ENCODE measurements at places on chromosomes 5 and 9.

DNA sequence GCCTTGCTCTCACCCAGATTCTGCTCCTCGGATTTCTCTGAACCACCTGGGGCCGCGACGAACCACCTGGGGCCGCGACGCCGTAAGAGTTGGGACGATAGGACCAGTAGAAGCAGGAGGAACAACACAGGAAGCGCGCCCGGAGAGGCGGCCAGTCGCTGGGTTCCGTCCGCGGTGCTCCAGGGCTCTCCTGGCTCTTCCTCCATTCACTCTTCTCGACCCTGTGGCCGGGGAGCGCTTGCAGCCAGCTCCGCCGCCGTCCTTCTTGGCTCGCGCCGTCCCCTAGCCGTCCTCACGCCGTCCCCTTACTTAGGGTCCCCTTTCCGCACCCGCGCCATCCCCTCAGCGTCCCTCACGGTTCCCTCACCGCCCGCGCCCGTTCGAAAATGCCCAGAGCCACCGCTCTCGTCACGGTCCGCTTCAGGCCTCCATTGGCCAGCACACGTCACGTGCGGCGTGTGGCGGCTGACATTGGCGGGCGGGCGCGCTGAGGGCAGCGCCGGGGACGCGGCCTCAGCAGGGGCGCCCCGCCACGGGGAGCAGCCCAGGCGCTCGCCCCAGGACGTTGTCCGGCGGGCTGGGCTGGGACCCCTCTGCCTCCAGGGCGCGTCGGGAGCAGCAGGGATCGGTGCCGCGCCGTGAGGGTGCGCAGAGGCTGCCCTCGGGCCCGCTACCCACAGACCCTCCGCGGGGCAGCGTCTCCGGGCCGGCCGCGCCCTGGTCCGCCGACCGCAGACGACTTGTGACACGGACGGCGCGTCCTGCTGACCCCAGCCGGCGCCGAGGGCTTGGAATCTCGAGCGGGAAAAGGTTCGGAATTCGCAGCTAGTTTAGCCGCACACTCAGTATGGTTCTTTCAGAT, 53.7 kb upstream of the PTPDC1 start:
- DNase-seq, result peak; percentile 72
- H3K27me3 ChIP-seq, result peaks cover 5% of the 10 kb centered on the region
- H3K27ac ChIP-seq, result no peak overlapping the region
- no peaks in the 10 kb centered on the region for H3K36me3 ChIP-seq
- peak overlapping the region; percentile 91 for H3K4me3 ChIP-seq

GRCh38 chr5:28390341-28390740, 1352.0 kb upstream of the CDH9 start:
- no peaks in the 10 kb centered on the region for H3K4me1 ChIP-seq
- no peaks in the 10 kb centered on the region for H3K36me3 ChIP-seq
- no peak for DNase-seq

DNA sequence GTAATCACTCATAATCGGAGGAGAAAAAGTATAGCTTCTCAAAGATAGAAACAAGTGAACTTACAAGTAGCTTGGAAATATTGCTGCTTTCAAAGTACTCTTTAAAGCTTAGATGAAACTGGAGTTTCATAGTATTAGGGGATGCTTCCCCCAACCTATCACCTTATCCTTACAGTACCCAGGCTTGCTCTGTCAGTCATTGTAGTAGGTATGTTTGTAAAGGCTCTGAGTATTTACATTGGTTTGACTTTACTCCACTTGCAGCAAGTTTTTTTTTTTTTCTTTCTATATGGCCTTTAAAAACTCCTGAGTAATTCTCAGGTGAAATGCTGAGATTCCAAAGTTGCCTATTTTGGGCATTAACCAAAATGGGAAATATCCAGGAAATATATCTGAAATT, 84.8 kb downstream of the CD180 start:
- no peak overlapping the region for H3K27ac ChIP-seq
- no peak overlapping the region for H3K4me3 ChIP-seq
- no peaks in the 10 kb centered on the region for H3K36me3 ChIP-seq
- DNase-seq, result no peak
- no peaks in the 10 kb centered on the region for H3K27me3 ChIP-seq
- H3K4me1 ChIP-seq, result peaks cover 2% of the 10 kb centered on the region

DNA sequence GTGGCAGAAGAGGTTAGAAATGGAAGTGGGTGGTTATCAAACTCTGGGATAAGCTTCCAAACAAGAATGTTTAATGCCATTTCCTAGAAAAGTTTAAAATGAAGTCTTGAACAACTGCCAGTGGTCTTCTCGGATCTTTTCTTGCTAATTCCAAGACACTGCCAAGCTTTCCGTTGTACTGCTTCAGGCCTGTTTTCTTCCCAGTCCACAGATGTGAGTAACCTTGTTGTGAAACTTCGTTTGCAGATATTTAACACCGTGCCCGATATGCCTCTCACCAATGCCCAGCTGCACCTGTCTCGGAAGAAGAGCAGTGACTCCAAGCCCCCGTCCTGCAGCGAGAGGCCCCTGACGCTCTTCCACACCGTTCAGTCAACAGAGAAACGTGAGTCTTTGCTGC, 269.8 kb downstream of the NR3C1 start:
- H3K4me1 ChIP-seq, result peaks cover 7% of the 10 kb centered on the region
- peak; percentile 9 for DNase-seq
- H3K36me3 ChIP-seq, result no peaks in the 10 kb centered on the region
- no peak overlapping the region for H3K4me3 ChIP-seq

GRCh38 chr5:146722361-146722779, 156.2 kb downstream of the PPP2R2B start:
- no peak for DNase-seq
- no peak overlapping the region for H3K27ac ChIP-seq
- H3K27me3 ChIP-seq, result no peaks in the 10 kb centered on the region

DNA sequence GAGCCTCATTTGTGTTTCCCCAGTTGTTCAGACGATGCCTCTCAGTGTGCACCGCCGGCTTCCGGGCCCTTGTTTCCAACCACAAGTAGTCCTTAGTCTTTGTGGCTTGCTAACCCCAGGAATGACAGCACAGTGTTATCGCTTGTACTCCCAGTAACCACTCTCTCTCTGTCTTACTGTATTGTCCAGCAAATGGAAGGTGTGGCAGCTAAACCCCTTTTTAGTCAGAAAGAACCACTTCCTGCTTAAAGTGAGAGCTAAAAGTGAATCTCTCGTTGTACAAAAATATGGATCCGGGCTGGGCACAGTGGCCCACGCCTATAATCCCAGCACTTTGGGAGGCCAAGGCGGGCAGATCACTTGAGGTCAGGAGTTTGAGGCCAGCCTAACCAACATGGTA, 61.3 kb downstream of the ENC1 start:
- no peak for DNase-seq
- no peaks in the 10 kb centered on the region for H3K36me3 ChIP-seq
- H3K4me1 ChIP-seq, result peaks cover 5% of the 10 kb centered on the region
- H3K4me3 ChIP-seq, result no peak overlapping the region
- no peaks in the 10 kb centered on the region for H3K27me3 ChIP-seq

DNA sequence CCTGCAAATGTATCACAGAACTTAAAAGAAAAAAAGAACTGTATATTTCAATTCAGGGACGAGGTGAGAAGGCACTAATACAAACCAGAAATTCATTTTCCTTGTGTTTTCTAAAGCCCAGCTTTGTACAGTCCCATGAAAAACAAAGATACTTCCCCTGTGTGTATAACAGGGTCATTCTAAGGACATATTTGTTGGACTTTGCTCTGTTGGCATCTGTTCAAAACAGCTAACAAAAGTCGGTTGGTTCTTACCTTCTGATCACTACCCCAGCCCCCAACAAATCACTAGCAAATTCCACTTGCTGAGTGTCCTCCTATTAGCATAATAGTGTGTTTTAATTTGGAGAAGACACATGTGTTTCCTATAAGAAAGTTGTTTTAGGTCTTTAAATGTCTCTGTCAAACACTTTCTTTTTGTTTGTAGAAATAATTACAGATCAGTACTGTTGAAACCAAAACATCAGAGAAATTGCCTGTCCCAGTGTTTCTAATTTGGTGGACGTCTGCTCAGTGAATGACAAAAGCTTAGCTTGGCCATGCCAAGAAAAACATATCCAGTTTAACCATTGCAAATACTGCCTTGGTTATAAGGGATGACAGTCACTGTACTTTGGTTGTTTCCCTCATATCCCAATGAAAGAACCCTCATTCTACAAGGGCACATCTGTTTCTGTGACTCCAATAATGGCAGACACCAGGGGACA, 480.5 kb downstream of the EBF1 start:
- no peak overlapping the region for H3K4me3 ChIP-seq
- DNase-seq, result no peak
- no peak overlapping the region for H3K27ac ChIP-seq

- no peak overlapping the region for H3K27ac ChIP-seq
- H3K27me3 ChIP-seq, result no peaks in the 10 kb centered on the region
- H3K4me3 ChIP-seq, result no peak overlapping the region
- H3K36me3 ChIP-seq, result no peaks in the 10 kb centered on the region
- no peak for DNase-seq
Measured at GRCh38 chr5:16593628-16594027, 23.2 kb downstream of the RETREG1 start.

DNA sequence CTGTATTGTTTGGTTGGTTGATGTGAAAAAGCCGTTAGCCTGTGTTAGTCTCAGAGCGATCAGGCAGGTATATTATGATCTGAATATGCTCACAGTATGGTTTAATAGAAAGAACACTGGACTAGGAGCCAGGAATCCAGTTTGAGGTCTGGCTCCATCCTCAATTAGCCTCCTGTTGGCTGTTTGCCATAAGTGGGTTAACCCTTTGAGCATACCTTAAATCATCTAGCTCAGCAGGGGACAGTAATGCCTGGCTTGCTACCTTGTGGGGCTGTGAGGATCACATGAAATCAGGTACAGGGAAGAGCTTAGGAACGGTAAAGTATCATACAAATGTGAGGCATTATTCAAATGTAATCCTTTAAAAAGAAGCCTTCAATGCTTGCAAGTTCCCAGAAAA, 104.7 kb downstream of the CMYA5 start:
- no peak overlapping the region for H3K4me3 ChIP-seq
- no peaks in the 10 kb centered on the region for H3K4me1 ChIP-seq
- no peaks in the 10 kb centered on the region for H3K36me3 ChIP-seq
- no peaks in the 10 kb centered on the region for H3K27me3 ChIP-seq

GRCh38 chr5:10726179-10726912, 34.7 kb downstream of the DAP start:
- H3K4me1 ChIP-seq, result peaks cover 7% of the 10 kb centered on the region
- H3K27me3 ChIP-seq, result no peaks in the 10 kb centered on the region
- H3K4me3 ChIP-seq, result no peak overlapping the region
- DNase-seq, result no peak

DNA sequence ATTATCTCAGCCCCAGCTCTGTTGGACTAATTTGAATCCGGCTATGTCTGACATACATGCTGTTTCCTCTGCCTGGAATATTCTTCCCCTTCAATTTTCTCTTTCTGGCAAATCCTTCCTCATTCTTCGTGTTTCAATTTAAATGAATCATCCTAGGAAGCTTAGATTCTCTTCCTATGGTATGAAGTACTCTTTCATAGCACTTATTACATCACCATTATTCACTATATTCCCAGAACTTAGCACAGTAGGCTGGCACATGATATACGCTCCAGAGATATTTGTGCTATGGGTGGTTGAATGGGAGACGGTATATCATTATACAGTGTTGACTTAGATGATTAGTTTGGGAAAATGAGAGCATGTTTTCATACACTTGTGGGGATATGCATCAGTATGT, 91.0 kb upstream of the JAK2 start:
- no peak for DNase-seq
- H3K36me3 ChIP-seq, result no peaks in the 10 kb centered on the region
- H3K27me3 ChIP-seq, result no peaks in the 10 kb centered on the region
- H3K4me3 ChIP-seq, result no peak overlapping the region

DNA sequence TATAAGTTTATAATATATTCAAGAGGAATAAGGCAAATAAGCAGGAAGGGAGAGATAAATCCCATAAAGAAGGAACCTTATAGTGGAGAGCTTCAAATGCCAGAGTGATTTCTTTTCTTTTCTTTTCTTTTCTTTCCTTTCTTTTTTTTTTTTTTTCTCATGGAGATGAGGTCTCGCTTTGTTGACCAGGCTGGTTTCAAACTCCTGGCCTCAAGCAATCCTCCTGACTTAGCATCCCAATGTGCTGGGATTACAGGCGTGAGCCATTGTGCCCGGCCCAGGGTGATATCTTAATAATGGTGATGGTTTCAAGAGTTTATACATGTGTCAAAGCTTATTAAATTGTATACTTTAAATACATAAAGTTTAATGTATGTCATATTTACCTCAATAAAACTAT, 19.6 kb upstream of the FOCAD start:
- no peak for DNase-seq
- H3K27me3 ChIP-seq, result no peaks in the 10 kb centered on the region
- no peak overlapping the region for H3K4me3 ChIP-seq
- H3K27ac ChIP-seq, result no peak overlapping the region
- peaks cover 2% of the 10 kb centered on the region for H3K4me1 ChIP-seq

DNA sequence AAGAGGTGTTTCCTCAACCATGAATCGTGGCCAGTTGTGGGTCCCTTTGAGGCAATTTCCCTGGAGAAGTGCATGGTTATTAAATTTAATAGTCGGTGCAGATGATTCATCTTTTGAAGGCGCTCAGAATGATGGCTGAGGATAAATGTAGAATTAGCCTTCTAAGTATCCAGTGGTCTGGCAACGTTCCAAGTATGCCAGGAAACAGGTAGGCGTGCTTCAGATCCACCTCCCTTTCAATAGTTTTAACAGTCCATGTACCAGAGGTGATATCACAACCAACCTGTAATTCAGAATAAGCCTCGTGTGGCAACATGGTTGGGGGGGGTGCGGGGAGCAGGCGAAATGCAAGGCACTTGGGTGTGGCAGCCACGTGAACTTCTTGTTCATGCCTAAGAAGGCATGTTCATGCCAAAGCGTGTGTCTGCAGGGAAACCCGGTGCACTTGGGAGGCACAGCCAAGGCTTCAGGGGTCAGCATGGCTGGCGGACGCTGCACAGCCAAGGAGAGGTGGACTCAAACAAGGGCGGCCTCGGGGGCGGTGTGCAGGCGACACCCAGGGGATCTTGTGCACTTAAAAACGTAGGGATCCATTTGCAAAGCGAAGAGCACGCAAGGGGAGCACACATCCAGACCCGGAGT, 5.2 kb upstream of the NKD2 start:
- no peaks in the 10 kb centered on the region for H3K36me3 ChIP-seq
- H3K4me1 ChIP-seq, result peaks cover 9% of the 10 kb centered on the region
- no peak overlapping the region for H3K27ac ChIP-seq
- peaks cover 66% of the 10 kb centered on the region for H3K27me3 ChIP-seq
- no peak for DNase-seq

DNA sequence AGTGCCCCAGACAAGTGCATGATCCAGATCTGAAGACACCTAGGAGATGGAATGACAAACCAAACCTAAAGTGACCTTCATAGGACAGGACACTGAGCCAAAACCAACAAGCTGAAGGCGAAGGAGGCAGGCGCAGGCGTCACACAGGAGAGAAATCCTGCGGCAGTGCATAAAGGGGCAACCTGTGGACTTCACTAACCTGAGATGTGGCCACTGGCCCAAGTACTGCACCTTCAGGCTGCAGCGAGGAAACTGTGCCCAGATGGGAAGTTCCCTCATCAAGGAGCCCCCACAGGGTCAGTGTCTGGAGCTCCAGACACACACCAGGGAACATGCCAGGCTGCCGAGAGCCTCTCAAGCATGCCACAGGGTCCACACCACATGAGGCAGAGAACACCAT, 3.7 kb downstream of the IPPK start:
- DNase-seq, result no peak
- H3K4me3 ChIP-seq, result no peak overlapping the region
- H3K27me3 ChIP-seq, result no peaks in the 10 kb centered on the region
- peaks cover 13% of the 10 kb centered on the region for H3K4me1 ChIP-seq

GRCh38 chr9:71098801-71099200, 22.6 kb downstream of the TRPM3 start:
- H3K4me3 ChIP-seq, result no peak overlapping the region
- H3K36me3 ChIP-seq, result no peaks in the 10 kb centered on the region
- no peak overlapping the region for H3K27ac ChIP-seq
- no peaks in the 10 kb centered on the region for H3K4me1 ChIP-seq

Measured in neuronal stem cell (in vitro differentiated cells).